ENCODE measurements at places on chromosomes 2 and 18.
A peak's percentile ranks its signal among the peaks of the same experiment; 100 is the strongest.

GRCh38 chr2:201406077-201406662, 45.1 kb downstream of the TRAK2 start:
- peak; percentile 88 for DNase-seq

- no peak for DNase-seq
These were observed 28.6 kb downstream of the PCBP1 start for GRCh38 chr2:70115646-70116442.

GRCh38 chr2:205052781-205053180, 507.5 kb downstream of the PARD3B start:
- DNase-seq: no peak

GRCh38 chr18:36381075-36381474, 83.6 kb downstream of the FHOD3 start:
- DNase-seq: no peak

- no peak for DNase-seq
These were observed 685.1 kb upstream of the SLC8A1 start for GRCh38 chr2:41137031-41137430.

DNA sequence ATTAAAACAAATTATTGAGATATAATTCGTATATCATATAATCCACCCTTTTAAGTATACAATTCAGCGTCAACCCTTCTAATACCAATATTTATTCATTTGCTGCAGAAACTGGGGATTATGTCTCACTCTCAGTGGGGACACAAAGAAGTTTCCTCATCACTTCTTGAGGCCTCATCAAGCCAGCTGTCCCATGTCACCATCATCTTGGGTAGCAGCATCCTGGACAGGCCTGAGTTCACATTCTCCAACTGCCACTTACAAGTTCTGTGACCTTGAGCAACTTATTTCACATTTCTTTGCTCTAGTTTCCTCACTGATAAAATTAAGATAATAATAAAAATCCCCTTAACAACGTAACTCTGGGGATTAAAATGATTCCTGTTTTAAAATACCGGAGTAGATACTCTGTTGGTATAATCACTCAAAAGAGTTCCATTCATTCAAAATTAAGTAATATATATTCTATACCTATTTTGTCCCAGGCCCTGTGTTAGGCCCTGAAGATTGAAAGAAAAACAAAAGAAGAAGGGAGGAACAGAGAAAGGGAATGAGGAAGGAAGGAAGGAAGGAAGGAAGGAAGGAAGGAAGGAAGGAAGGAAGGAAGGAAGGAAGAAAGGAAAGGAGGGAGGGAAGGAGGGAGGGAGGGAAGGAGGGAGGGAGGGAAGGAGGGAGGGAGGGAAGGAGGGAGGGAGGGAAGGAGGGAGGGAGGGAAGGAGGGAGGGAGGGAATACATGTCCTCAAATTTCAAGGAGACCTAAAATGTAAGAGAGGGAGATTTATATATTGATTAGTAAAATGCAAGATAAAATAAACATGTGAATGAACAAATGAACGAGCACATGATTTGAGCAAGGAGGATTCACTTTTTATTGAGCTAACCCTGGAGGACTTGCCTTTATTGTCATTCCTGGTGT, 42.4 kb downstream of the NCKAP5 start:
- no peak for DNase-seq

DNA sequence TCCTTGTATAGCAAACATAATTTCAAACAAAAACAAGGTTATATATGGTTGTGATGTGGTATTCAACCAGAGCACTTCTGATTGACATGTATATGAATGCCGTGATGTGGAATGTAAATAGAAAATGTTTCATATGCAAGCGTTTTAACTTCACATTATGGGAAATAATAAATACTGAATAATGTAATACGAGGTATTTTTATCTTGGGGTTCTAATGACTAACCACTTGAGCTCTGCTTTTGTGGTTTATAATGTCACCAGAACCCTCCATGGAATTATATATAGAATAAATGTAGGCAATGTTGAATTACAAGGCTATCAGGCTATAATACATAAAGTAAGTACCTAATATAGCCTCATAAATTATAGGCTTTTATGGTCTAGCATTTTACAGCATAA, 72.4 kb downstream of the ZNF521 start:
- DNase-seq: no peak

DNA sequence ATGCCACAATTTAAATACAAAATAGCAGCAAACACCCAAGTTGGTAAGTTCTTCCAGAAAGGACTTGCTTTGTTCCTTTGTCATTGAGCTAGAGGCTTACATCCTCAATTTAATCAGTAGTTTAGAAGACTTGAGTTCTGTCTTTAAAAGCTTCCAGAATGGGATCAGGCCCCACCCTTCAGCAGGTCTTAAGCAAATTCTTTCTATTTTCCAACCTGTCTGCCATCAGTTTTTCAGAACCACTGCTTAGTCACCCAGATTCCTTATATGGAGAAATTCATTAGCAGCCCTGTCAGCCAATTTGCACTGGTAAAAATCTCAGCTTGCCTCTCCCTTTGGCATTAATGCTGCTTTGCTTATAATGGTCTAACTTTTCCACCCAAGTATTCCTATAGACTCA, 263.6 kb upstream of the HNMT start:
- DNase-seq: no peak

- DNase-seq: no peak
These were observed 246.8 kb downstream of the TMEM182 start for GRCh38 chr2:103008586-103008985.

DNA sequence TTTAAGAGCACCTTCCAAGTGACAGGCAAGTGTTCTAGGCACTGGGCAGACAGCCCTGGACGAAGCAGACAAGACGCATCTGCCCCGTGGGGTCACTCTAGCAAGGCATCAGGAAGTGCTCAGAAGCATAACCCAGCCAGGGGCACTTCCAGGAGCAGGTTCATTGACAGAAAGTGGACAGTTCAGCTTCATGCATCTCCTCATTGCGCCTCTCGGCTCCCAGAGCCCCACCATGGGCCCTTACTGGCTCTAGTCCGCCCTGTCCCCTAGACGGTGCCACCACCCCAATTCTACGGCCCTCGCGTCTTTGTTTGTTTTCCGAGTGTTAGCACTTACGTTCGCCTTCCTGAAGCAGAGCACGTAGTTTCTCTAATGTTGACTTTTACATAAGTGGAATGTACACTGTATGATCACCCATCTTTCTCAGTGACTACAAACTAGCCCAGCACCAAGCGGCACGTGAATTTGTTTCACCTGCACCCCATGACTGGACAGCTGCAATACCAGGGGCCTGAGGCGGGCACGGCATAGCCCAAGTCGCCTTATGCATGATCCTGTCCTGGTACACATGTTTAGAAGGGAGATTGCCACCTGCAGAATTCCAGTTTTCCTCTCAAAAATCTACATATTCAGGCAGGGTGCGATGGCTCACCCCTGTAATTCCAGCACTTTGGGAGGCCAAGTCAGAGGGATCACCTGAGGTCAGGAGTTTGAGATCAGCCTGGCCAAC, 33.2 kb downstream of the SNED1 start:
- no peak for DNase-seq

GRCh38 chr2:159961037-159961436, 101.4 kb downstream of the PLA2R1 start:
- no peak for DNase-seq

DNA sequence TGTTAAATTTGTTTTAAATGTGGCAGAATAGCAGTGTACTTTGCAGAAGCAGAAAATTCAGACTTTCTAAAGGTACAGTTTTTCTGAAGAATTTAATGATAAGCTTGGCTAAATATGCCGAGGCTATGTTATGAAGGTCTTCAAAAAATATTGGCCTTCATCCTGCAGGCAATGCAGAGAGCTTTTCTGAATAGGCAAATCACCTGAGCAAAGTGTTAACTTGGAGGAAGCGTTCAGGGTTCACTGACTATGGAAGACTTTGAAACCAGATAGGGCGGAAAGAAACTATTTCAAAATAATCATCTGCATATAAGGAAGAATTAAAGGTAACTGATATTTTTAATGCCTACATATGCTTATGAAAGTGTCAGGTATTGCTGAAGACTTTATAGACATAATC, 133.7 kb upstream of the SETBP1 start:
- no peak for DNase-seq

GRCh38 chr2:127107622-127107999, 657 bp upstream of the BIN1 start:
- DNase-seq: no peak

GRCh38 chr18:79553696-79554095, 125.9 kb upstream of the CTDP1 start:
- DNase-seq: no peak

DNA sequence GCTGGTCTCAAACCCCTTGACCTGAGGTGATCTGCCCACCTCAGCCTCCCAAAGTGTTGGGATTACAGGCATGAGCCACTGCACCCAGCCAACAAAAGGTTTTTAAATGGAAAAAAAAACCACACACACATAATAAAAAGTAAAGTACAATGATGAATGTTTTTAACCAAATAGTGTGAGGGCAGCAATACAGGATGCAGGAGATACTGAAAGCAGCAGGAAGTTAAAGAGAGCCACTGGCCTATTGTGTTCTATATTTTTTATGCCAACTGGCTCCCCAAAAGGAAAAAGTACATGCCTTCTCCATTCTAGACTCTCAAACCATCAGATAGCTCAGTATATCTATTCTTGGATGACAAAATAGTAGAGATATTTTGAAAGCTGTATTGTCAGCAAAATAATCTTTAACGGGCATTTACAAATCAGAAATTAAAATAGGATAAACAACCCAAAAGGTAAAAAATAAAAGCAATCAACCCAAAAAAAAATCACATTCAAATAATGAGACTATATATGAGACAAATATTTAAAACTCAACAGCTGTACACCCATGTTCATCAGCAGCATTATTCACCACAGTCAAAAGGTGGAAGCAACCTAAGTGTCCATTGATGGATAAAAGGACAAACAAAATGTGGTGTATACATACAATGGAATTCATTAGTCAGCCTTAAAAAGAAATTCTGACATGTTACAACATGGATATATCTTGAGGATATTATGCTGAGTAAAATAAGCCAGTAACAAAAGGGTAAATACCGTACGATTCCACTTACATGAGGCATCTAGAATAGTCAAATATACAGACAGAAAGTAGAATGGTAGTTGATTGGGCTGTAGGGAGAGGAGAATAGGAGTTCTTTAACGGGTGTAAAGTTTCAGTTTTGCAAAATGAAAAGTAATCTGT, 26.2 kb downstream of the GPATCH11 start:
- no peak for DNase-seq

GRCh38 chr2:54967269-54967668, 83.0 kb downstream of the RTN4 start:
- DNase-seq: no peak

DNA sequence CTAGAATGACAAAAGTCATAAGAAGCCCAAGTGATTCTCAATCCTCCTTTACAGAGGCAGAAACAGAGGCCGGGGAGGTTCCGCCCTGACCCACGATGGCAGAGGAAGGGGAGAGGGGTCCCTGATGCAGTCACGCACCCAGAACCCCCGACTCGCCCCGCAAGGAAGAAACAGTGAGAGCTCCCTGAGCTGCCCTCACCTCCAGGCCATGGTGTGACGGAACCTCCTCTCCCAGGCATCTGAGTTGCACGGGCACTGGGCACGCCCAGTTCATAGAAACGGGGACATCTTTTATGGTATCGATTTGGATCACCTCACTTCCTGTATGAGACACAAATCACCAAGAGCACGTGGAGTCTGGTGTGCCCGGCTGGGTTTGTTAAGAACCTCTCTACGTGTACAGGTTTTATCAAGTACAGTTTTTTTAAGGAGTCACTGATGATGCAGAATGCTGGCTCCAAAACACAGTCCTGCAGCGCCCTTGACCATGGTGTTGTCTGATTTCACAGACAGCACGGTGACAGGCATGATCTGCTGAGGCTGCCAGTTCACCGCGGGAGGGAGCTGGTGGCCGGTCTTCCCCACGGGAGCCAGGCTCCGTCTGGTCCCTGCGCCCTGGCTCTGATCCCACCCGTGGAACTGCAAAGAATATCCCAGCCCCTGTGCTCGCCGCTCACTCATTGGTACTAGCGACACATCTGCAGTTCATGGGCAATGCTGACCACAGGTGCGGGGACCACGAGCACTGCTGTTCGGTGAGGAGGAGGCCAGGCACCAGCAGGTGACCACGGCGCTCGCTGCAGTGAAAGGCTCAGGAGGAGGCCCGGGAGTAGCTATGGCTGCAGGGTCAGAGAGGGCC, 35.6 kb downstream of the PXDN start:
- no peak for DNase-seq

- DNase-seq: no peak
These were observed 1081.3 kb upstream of the TMEFF2 start for GRCh38 chr2:193276069-193276468.

DNA sequence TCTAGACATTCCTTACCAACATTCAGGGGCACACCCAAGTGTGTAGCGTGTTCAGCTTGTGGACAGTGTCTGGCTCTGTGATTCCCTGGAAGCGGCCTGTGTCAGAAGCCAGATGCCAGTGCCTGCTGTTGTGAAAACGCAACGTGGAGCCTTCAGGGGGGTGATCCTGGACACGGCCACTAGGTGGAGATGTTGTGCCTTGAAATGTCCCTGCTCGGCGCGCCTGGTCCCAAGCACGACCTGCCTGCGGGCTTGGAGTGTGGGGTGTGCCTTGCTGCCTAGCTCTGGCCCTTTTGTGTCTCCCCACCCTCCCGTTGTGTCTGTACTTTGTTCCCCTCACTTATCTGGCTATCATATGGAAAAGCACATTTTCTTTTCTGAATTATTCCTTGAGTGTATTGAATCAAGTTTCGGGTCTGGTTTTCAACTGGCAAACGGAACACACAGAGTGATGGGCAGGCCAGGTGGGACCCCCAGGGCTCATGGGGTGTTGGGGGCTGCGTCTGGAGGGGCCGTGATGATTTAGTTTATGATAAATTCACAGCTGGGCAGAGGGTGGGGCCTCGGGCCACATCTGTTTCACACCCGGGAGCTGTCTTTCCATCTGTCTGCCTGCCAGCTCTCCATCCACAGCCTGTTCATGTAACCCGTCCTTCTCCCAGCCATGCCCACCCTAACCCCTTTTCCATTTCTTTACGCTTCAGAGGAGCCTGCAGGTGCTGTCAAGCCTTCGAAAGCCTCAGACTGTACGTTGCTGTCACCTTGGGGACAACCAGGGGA, 95.5 kb downstream of the DYSF start:
- DNase-seq: peak; percentile 72

DNA sequence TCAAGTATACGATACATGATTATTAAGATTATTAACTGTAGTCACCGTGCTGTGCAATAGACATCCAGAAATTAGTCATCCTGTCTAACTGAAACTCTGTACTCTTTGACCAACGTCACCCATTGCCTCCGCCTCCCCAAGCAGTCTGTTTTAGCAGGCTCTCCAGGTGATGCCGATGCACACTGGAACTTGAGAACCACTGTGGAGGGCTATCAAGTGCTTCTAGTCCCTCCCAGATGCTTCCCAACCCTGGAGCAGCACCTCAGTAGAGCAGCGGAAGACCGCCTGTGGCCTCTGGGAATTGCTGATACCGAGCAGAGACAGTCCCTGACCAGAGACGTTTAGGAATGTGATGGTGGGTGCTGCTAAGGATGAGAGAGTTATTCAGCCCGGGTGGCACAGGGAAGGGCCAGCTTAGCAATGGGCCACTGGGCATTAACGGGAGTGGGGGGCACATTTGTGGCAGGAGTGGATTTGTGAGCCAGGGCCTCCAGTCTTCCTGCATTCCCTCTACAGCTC, 50.7 kb downstream of the LIPG start:
- no peak for DNase-seq

GRCh38 chr2:238257786-238258700, 18.2 kb upstream of the HES6 start:
- no peak for DNase-seq

Data from tibial nerve (tissue), 4 donors.